A673 (cell line): ENCODE measurements at places on chromosomes 6 and 20. TPM values are rescaled to one million over a fixed set of nuclear protein-coding genes. Genes with fewer than 3 reads are reported as not detected.

GRCh38 chr6:144895313-144896278, 610.5 kb downstream of the UTRN start:
- DNase-seq, result peak; percentile 9

DNA sequence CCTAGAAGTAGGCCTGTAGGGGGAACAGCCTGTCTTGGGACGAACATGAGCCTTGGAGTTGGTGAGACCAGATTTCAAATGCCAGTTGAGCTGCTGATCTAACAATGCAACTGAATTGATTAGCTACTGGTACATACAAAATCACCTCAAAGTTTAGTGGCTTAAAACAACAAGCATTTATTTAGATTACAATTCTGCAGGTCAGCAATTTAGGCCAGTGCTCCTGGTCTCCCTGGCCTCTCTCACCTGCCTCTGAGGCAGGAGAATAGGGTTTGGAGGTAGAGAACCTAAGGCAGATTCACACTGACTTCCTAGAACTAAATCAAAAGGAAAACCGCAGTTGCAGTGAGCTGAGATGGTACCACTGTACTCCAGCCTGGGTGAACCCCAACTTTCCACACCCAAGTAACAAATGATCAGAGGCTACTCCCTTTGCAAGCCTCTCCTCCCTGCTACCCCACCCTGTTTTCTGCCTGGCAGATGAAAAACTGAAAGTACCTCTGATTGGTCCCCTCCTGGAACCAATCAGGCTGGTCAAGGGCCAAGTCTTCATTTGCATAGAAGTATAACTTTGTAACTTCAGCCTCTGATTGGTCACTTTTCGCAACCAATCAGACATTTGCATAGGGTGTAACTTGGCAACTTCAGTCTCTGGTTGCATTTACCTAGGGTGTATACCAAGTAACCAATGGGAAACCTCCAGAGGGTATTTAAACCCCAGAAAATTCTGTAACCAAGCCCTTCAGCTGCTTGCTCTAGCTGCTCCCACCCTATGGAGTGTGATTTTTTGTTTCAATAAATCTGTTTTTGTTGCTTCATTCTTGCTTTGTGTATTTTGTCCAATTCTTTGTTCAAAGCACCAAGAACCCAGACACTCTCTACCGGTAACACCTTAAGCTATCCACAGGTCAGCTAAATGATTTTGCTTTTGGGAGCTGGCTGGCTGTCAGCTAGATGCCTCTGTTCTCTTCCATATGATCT, 8.1 kb upstream of the UBR2 start:
- DNase-seq, result peak; percentile 82

GRCh38 chr20:56001106-56001785, 4.1 kb downstream of the CBLN4 start:
- DNase-seq, result no peak

DNA sequence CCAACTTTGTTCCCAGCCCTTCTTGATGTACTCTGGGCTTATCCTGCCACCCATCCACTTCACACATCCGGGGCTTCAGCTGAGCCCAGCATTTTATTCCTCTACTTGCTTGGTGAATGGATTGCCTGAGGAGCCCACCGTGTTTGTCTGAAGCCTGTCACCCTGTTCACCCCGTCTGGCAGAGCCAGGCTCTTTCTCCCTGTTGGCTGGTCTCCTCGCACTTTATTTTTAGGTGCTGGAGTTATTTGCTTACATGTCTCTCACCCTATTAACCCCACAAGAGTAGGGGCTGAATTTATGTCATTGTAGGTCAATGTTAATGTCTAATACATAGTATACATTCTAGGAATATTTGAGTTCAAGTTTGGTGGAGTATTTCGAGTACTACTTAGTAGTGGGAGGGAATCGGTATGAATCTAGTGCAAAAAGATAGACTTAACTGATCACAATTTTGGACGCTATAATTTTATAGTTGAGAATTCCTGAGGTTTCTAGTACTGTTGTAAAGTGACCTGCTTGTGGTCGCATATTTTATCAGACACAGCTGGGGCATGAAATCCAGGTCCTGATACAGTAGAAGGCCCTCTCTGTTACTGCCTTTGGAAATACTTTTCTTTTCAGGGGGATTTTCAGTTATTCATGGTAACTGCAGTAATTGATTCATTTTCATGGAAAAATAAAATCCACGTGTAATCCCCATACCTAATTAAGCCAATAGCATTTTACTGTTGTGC, 10.8 kb downstream of the JARID2 start:
- no peak for DNase-seq

DNA sequence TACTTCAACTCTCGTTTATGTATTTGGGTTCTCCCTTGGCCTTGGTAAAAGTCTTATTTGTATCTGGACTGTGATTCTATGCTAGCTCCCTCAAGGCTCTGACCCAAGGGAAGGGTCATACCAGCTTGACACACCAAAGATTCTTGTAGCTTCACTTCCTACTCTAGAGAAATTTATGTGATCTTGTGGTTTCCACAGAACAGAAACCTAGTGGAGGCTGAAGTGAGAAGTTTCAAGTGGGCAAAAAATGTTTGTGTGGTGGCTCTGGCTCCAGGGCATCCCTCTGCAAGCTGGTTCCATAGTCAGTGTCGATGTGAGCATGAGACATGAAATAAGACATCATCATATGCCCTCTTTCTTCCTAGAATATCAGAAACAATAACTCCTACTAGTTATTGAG, 48.1 kb upstream of the TNFRSF21 start:
- DNase-seq, result no peak

- no peak for DNase-seq
Observed at GRCh38 chr20:4767084-4767483, 45.4 kb downstream of the PRND start.

GRCh38 chr20:25356271-25356933, 34.2 kb downstream of the ABHD12 start:
- no peak for DNase-seq

ZNF318 gene
- total RNA-seq, result 22.6 and 23.8 TPM in 2 replicates

SIRPB1 gene
- not detected in 2 replicates for total RNA-seq

SLC4A11 gene
- 1.1 and 1.5 TPM in 2 replicates for total RNA-seq
